ENCODE measurements at places on chromosomes 1 and 21.

GRCh38 chr21:32800056-32800455, 28.5 kb upstream of the PAXBP1 start:
- DNase-seq, result no peak

DNA sequence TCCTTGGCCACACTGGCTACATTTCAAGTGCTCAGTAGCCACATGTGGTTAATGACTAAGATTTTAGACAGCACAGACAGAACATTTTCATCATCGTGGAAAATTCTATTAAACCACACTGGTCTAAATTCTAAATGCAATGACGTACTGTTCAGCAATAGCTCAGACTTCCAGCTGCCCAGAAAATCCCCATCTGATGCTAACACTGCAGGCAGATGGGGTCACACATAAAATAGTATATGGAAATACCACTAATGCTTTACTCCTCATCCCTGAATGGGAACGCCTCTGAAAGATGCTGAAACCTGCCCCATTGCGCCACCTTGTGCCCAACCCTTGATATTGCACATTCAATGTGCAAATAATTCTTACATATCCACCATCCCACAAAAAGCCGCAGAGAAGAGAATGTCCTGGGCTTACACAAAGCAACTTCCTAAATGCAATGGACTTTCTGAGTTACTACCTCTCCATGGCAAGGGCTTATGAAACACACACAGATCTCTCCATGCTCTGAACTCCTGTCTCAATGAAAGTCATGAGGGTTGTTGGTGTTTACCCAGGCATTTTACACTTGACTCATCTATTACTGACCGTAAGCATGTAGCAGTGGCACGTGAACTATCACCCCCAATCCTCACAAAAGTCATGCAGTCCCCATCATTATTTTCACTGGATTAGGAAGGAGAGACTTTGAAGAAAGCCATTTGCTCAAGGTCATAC, 20.3 kb upstream of the SLC5A9 start:
- peak; percentile 38 for DNase-seq

DNA sequence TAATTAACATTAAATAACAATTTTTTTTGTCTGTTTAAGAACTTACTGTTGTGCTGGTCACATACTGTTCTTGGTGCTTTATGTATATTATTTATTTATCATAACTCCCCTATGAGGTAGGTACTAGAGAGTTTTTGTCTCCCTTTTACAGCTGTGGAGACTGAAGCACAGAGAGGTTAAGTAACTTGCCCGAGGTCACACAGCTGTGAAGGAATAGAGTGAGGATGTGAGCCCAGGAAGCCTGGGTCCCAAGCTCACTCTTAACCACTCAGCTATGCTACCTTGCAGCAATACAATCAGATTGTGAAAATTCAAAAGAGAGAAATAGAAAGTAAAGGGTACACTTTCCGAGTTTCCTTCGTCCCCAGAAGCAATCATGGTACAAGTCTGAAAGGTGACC, 35.6 kb upstream of the FHAD1 start:
- DNase-seq, result no peak

DNA sequence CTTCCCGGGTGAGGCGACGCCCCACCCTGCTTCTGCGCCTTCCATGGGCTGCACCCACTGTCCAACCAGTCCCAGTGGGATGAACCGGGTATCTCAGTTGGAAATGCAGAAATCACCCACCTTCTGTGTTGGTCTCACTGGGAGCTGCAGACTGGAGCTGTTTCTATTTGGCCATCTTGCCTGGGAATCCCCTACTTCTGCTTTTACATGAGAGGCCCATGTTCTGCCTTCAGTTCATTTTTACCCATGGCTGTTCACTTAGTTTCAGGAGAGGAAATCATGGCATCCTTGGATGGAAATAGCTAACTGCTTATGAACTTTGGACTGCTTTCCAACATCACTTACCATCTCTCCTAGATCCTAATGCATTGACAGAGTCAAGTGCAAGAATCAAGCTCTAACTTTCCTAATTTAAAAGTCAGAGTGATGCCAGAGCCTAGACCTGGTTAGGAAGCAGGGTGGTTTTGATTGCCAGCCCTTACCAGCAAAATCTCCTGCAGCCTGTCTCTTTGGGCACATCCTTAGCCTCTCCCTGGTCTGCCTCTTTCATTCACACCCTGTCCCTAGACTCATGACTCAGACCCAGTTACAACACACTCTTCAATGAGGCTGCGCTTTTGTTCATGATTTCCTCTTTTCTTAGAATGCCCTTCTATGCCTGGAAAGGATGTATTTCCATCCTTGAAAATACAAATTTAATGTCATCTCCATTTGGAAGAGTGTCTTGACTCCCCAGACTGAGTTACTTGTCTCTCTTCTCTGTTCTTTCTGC, 137.2 kb downstream of the KCTD3 start:
- DNase-seq, result no peak

DNA sequence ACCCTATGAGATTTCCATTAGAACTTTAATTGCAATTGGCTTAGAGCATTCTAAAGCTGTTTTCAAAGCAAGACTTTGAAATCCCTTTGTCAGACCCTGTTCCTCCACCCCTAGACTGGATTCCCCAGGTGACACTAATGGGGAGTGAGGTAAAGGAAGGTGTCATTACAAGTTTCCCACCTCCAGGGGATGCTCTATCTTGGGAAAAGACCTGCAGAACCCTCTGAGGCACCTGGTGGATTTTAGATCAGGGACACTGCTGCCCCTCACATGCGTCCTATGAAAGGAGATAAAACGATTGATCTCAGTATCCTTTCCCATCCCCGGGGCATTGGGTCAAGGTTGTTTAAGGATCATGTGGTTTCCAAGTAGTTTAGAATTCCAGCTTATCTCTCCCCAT, 80.3 kb upstream of the RGS4 start:
- no peak for DNase-seq

DNA sequence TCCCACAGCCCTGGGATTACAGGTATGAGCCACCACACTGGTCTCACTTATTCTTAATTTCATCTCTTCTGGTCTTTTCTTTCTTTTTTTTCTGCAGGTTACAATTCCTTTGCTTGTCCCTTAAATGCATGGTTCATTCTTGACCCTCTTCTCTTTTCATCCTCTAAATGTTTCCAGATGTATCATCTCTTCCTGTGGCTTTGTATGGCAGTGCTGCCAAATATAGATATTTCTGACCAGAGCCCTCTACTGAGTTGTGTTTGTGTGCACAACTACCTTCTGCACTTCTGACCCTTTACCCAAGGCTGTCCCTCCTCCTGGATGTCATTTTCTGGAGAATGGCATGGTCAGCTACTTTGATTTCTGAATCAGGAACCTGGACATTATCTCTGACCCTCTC, 32.5 kb downstream of the OLFML3 start:
- no peak for DNase-seq
